Activated T-cell treated with anti-CD3 and anti-CD28 coated beads, Interleukin-2, amount 50 U/mL, for 1 hour (primary cell): ENCODE measurements at places on chromosomes 2 and 18.

DNA sequence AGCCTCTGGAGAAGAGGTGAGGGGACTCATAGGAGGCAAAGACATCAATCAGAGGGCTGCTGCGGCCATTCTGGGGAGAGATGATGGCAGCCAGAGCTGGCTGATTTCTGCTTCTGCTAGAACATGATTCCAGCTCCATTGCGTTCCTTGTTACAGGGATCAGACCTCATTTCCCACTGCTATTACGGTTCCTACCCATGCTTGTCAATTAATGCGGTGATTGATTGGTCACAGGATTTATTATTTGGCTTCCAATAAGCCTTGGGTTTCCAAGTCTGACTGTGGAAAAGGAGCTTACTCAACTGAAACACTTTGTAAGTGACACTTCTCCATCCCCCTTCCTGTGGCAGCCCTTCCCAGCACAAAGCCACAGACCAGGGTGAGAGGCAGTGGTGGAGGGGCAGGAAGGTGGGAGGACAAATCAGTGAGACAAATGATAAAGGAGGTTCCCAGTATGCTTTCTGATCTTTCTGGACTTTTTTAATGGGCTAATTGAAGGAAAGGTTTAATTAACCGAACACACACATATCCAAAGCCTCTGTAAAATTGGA is 26.8 kb upstream of the CTLA4 start:
- DNase-seq, result no peak

- no peak for DNase-seq
These were observed 558.1 kb upstream of the ZNF804A start for GRCh38 chr2:184040230-184040629.

GRCh38 chr2:168874368-168875054 is 15.7 kb downstream of the SPC25 start:
- DNase-seq, result no peak

GRCh38 chr2:153417077-153417476 is 61.5 kb downstream of the RPRM start:
- no peak for DNase-seq

- no peak for DNase-seq
These were observed 14.6 kb upstream of the LAPTM4A start for GRCh38 chr2:20065885-20066602.

GRCh38 chr18:59669872-59670657 is 27.2 kb downstream of the CCBE1 start:
- DNase-seq, result no peak

DNA sequence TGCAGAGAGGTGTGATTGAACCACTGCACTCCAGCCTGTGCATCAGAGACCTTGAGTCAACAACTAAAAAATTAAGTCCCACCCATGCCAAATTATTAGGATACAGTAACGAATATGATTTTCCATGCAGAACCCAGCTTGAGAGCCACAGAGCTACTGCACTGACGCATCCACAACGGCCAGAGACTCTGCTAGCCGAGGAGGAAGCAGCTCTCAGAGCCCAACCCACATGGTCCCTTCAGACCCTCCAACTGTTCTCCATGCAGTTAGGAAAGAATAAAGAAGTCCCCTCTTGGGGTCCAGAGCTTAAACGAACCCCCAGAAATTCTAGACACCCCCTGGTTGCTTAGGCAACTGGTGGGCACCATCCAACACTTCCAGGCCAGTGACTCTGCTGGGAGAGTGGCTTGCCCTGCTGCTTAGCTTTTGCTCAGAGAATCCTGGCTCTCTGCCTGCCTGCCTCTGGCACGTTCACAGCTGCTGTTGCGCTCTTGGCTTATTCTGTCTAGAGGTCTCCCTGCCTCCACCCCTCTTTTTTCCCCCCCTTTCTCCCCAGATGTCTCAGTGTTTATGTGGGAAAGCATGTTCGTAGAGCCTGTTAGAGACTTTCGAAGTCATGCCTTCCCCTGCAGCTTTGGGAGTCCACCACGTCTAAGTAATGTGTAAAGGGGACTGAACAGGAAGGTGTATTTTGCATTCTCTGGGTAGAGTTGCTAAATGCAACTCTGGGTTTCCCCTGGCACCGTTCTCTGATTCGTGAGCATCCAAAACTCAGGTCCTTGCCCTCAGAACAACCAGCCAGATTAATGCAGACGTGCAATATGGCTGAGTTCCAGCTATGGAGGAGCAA is 26.0 kb upstream of the SP3 start:
- no peak for DNase-seq
